CD4-positive, alpha-beta T cell treated with Interleukin-1 beta for 1 hour (primary cell): ENCODE measurements at places on chromosomes 11 and 22.

DNA sequence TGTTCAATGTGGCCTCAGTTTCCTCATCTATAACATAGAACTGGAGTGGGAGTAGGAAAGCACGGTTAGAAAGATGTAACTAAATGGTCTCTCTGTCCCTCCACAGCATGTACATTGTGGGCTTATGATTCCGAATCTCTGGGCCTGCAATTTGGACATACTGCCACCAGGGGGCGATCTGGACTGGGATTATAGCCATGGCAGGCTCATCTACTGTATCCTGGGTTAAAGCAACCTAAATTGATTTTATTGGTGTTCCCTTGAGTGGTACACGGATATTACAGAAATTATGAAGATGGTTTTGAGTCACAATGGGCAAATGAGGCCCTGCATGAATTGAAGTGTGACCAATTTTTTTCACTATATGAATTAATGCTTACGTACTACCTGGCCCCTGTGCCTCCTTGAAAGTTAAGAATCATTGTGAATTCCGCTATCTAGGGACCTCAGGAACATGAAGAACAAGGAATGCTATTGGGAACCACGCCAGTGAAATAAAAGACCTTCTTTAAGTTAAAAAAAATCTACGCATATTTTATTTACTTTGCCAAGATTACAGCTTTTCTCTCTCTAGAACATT is 32.9 kb downstream of the TST start:
- DNase-seq, result no peak

GRCh38 chr11:110631551-110631950 is 80.7 kb downstream of the ARHGAP20 start:
- DNase-seq, result no peak

DNA sequence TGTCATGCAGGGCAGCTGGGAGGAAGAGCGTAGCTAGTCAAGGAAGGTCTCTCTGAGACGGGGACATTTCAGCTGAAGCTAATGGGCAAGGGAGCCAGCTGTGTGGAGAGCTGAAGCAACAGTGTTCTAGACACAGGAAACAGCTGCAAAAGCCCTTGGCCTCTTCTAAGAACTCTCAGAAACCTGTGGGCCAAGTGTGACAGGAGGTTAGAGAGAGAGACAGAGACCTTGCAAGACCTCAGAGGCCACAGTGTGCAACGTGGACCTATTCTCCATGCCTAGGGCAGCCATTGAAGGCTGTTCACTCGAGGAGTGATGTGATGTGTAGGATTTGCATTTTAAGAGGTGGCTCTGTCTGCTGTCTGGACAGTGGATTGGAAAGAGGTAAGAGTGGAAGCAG is 48.7 kb upstream of the TNRC6B start:
- DNase-seq, result peak; percentile 25

DNA sequence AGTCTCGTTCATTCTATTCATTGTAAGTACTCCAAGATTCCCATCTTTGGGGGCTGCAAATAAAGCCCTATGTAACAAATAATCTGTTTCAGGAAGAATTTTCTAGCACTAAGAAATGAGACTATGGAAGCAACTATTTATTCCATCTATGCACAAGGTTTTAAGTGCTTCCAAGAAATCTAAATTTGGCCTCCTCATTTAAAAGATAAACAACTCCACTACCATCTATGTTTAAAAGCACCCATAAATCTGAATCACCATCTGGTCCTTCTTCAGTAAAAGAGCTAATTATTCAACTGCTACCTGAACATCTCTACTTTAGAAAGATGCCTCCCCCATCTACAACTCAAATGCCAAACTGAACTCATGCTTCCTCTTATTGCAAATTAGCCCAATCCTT is 547.3 kb upstream of the LRRC4C start:
- no peak for DNase-seq

DNA sequence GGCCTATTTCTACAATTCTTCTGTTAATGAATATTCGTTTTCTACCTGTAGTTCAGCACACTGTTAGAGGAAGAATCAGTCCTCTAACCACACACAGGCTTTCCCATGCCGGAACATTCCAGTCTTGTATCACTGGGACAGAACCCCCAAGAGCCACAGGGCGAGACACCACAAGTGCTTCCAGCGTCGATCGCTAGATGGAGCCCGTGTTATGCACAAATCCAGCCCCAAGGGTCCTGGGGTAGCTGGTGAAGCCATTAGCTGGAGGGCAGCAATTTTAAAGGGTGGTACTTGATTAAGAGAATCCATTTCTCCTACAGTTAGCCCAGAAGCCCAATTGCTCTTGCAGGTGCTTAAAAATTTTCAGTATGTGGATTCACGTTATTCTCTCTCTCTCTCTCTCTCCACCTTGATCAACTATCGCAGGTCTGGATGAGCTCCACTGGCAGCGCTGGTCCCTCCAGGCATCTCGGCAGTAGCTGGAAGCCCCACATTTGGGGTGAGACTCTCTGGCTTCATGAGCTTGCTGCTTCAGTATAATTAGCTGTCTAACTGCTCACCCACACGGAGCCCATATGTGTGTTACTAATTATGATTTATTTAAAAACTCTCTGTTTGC is 148.2 kb upstream of the SNX19 start:
- DNase-seq, result no peak

DNA sequence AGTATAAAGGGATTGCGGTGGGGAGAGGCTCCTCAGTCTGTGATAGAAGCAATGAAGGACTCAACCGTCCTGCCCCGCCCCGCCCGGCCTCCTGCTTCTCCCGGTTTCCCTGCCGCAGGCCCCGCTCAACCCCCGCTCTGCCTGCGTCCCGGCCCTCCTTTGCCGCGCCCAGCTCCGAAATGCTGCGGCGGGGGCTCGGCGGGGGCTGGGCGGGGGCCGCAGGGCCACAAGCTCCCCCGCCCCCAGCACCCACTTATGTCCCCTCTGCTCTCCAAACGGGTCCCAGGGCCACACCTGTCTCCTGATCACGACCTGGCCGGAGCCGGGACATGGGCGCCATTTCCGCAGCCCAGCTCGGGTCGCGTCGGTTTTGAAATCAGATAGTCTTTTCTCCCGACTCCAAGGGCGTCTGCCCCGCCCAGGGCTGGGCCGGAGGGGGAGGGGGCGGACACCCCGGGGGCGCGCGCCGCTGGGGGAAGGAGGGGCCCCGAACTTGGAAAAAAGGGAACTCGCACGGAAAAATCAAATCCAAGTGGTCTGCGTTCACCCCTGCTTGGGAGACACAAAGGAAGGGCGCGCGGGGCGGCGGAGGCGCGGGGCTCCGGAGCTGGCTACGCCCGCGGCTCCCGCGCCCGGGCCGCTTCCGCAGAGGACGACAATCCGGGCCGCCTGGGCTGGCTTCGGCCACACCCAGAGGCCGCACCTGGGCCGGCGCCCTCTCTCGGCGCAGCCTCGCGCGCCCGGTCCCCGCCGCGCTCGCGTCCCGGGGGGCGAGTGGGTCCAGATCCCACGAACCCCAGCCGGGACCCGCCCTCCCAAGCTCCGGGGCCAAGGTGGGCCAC is 70.6 kb upstream of the EP300 start:
- DNase-seq, result peak; percentile 46

GRCh38 chr11:11263238-11264005 is 89.6 kb downstream of the CSNK2A3 start:
- DNase-seq, result no peak

- DNase-seq, result no peak
These were observed 350.0 kb upstream of the NCAM1 start for GRCh38 chr11:112610996-112611750.

GRCh38 chr11:44711787-44712608 is 14.8 kb upstream of the TSPAN18 start:
- no peak for DNase-seq

DNA sequence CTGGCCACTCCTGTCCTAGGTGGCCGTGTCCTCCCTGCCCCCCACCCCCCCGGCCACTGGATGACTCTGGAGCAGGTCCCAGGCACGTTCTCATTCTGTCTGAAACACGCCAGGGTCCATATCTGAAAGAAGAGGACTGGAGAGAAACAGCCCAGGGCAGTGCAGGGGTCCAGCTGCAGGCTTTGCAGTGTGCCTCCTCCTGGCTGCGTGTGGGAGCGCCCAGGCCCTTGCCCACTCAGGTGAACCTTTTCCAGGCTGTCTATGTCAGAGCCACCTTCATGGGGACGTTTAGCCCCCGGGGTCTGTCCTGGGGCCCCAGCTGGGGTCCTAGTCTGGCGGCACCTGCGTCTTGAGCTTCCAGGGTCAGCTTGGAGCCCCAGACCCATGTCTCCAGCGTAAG is 15.6 kb downstream of the GRAMD4 start:
- no peak for DNase-seq

- no peak for DNase-seq
These were observed 1.1 kb downstream of the SEPTIN5 start for GRCh38 chr22:19715188-19715930.

DNA sequence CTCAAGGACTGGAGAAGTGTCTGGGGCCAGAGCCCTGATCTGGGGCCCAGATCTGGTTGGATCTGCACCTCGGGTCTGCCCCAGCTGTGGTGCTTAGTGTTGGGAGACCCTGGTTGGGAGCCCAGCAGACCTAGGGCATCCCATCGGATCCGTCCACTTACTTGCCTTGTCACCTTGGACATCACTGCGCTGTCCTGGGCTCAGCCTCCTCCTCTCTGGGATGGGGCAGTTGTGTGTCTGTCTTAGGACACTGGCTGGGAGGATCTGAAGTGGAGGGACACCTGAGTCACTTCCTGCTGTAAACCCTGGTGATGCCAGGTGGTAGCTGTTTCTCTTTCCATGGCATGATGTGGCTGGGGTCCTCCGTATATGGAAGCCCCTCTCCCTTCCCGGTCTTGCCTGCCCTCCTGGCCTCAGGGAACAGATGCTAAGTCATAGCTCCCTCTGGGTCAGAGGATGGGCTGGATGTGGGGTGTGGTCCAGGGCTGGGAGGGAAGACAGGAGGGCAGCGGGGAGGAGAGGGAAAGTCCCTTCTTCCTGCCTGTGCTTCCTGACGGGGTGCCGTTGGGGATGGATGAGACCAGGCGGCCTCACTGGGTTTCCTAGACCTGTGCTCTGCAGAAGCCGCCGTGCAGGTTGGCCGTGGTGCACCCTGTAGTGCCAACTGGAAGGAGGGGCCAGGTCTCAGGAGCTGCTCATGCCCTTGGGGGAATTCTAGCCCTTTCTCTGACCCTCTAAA is 12.1 kb upstream of the OMP start:
- DNase-seq, result no peak

GRCh38 chr22:39622881-39623367 is 52.4 kb downstream of the CACNA1I start:
- DNase-seq, result peak; percentile 64

GRCh38 chr11:13127161-13127560 is 118.0 kb downstream of the RASSF10 start:
- DNase-seq, result no peak

DNA sequence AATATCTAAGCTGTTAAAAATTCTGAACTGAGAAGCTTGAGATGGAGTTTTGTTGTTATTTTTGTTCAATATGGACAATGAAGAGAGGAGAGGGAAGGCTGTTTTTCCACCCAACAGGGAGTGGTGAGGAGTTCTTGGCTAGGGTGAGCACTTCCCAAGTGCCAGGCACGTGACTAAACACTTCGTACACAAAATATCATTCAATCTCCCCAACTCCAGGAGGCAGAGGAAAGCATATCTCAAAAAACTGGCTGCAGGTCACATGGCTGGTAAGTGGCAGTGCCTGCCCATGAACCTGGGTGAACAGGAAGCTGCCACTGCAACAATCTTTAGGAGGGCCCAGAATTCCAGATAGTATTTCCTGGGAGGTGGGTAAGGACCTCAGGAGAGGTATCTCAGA is 11.6 kb downstream of the ELF5 start:
- DNase-seq, result no peak
